Prostate gland (tissue), 2 donors: ENCODE measurements at places on chromosomes 1 and 21.
A peak's percentile ranks its signal among the peaks of the same experiment; 100 is the strongest.

GRCh38 chr1:99685516-99686180, 39.7 kb downstream of the PALMD start:
- DNase-seq: peak; percentile 63

GRCh38 chr1:84705513-84705912, 15.3 kb upstream of the SSX2IP start:
- no peak for DNase-seq

DNA sequence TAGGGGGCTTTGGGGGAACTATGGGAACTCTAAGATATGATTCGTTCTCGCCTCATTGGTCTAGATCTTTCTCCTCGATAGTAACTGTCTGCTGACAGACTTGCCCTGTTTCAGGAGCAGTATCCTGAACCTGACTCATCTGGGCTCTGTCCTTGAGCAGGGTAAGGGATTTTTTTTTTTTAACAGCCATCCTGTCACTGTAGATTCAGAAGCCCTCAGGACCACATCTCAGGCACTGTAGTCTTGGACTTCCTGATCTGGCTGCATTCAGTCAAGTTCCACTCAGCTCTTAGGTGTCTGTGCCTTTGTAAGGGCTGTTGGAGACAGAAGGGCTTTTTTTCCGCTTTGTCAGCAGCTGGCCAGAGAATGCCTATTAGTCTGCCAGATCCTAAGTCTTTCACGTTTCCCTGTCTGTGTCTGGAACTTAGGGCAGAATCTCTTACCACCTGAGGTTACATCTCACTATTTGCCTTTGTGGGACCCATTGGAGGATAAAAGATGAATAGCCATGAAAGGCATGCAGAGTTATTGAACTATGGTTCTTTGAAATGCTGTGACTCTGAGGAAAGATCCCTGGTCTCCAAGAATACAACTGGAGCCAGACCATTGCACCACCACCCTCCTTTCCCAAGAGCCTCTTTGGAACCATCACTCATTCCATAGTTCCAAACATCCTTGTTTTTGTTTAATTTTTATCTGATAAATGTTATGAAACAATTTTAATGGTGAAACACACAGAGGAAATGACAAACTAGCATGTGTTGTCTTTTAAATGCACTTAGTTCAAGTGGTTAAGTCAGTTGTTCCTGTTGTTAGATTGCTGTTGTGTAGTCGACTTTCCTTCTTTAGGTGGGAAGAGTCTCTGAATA, 49.7 kb upstream of the MACF1 start:
- peak; percentile 38 for DNase-seq

DNA sequence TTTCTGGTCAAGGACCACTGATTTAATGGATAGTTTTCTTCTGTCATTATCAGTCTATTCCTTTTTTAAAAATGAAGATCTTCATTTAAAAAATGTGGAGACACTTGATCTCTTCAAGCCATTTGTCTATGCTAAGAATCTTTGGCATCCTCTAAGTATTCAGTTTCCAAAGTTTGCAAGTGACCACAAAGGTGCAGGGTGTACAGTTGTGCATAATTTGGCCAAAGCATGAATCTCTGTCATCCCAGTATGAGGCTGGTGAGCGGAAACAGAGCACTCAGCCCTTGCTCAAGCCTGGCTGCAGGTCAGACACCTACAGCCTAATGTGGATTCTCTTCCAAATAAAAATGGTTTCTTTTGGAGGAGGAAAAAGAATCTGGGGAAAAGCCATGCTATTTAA, 19.8 kb downstream of the PARP1 start:
- DNase-seq: no peak

DNA sequence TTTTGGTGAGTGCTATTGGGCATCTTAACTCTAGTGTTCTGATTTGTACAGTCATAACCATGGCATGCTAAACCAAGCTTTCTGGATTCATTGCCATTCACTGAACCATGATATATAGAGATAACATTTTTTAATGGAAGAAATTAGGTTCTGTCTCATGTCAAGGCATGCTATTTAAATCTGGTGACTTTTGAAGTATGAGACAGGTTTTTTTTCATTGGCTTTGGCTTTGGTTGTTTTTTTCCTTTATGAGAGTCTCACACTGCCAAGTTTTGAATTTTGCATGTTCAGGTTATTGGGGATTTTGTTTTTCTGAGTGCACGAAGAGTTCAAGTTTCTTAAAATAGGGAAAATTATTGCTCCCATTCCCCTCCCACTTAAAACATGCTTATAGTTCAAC, 141.3 kb upstream of the ADAMTS5 start:
- DNase-seq: no peak

DNA sequence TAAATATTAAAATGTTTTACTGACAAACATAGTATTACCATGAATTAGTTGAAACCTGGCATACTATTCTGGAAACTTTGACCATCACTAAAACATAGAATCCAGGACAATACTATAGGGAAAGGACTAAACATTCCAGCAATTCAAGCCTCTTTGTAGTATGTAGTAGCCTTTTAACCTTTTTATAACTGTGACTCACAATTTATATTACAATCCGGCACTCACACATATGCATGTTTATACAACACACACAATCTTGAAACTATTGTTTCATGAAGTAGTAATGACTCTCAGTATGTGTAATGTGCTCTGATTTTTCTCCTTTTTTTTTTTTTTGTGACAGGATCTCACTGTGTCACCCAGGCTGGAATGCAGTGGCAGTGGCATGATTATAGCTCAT, 64.3 kb downstream of the ANKRD13C start:
- DNase-seq: no peak

GRCh38 chr1:206464456-206464964, 5.8 kb upstream of the IKBKE start:
- no peak for DNase-seq

GRCh38 chr1:38097284-38097898, 50.8 kb upstream of the POU3F1 start:
- DNase-seq: no peak

DNA sequence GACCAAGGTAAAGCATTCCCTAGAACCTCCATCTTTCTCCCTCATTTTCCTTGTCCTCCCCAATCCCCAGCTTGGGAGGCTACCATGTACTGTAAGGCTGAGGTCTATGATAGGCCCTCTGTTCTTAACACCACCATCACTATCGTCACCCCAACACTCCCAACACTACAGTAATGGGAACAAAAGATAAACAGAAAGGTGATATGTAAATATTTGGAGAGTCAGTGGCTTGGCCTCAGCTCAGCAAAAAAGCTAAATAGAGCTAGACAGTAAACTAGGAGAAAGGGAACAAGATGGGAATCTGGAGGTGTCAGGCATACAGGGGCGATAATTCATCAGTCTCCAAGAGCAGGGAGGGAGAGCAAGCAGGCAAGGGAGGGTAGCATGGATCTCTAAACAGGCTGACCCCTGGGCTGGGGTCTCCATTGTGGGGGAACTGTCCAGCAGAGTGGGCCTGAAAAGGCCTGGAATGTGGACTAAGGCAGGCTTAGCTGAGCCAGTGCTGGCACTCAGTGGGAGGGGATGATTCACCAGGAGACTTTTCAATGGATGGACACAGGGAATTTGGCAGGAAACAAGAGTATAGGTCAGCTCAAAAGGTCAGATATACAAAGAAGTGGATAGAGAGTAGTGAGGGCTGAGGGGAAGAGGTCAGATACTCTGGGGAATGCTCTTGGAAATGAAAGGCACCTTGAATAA, 6.7 kb downstream of the WNT2B start:
- no peak for DNase-seq
